ENCODE measurements at places on chromosomes 13 and 19.

DNA sequence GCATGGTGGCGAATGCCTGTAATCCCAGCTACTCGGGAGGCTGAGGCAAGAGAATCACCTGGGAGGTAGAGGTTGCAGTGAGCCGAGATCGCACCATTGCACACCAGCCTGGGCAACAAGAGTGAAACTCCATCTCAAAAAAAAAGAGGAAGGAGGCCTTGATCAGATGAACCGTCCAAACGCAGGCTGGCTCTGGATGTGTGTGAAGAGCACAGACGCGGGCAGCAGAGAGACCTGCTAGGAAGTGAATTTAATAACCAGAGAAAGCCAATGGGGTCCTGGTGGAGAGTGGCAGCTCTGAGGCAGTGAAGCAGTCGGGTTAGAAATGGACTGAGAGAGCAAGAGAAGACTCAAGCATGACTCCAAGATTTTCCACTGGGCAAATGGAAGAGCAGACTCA is 136.5 kb downstream of the RNF17 start:
- no peak for DNase-seq

DNA sequence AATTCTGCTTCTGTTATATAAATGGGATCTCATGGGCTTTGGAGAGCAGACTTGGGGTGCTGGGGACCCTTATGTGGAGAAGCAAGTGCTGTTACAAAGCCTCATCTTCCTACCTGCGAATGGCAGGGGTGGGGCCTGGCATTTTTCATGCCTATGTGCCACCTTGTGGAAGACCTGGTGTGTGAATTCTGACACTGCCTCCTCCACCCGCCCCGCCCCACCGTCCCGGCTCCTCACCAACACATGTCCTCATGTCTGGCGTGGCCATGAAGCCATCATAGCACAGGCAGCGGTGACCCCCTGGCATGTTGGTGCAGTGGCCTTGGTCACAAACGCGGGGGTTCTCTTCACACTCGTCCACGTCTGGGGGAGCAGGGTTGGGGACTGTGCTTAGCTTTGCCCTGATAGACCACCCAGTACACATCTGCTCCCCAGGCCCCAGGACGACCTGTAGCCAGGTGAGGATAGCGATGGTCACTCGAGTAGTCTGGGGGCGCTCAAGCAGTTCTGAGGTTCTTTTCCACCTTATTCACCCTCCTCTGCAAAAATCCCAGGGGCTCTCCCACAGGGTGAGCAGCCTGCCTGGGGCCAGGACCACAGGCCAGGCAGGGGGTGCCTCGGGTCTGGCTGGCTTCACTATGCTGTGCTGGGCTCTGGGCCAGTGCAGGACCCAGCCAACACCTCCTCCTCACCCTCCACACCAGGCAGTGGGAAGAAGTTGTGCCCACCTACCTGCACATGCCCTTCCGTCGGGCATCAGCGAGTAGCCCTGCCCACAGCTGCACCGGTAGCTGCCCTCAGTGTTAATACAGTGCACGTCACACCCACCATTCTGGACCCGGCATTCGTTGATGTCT is 32.7 kb downstream of the FBN3 start:
- DNase-seq, result no peak

DNA sequence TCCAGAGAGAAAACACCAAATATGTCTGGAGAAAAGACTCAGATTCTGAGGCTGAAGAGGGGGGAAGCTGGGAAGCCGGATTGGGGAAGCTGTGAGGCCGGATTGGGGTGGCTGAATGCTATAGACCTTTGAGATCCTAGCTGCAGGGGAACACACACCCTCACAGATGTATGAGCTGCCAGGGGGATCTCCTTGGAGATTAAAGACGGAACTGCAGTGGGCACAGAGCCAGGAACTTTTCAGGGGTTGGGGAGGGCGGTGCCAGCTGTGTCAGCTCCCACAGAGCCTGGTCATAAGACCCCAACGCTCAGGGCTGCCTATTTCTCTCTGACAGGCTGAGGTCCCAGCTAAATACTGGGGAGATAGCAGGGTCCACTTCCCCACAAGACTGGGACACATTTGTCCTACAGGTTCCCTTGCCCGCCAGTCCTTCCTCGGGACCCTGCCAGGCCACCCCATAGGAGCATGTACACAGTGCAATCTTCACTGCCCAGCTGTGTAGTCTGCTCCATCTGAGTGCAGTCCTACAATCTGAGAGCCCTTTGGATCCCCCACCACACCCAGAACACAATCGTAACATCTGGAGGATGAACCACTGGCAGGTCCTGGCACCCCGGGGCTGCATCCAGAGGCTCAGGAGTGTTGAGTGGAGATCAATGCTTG is 1893.9 kb downstream of the PCDH9 start:
- no peak for DNase-seq

DNA sequence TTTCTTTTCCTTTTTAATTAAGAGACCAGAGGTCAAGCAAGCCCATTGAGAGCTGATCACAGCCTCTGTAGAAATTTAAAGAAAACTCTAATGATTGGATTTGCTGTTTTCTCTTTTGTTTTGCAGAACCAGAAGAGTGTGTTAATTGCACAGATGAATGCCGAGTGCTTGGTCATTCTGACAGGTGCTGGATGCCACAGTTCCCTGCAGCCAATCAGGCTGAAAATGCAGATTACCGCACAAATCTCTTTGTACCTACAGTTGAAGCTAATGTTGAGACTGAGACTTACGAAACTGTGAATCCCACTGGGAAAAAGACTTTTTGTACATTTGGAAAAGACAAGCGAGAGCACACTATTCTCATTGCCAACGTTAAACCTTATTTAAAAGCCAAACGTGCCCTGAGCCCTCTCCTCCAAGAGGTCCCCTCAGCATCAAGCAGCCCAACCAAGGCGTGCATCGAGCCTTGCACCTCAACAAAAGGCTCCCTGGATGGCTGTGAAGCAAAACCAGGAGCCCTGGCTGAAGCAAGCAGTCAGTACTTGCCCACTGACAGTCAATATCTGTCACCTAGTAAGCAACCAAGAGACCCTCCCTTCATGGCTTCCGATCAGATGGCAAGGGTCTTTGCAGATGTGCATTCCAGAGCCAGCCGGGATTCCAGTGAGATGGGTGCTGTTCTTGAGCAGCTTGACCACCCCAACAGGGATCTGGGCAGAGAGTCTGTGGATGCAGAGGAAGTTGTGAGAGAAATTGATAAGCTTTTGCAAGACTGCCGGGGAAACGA is 93.1 kb downstream of the PCDH17 start:
- DNase-seq, result no peak

GRCh38 chr13:33322543-33322809 is 36.9 kb upstream of the STARD13 start:
- DNase-seq, result peak; percentile 60

DNA sequence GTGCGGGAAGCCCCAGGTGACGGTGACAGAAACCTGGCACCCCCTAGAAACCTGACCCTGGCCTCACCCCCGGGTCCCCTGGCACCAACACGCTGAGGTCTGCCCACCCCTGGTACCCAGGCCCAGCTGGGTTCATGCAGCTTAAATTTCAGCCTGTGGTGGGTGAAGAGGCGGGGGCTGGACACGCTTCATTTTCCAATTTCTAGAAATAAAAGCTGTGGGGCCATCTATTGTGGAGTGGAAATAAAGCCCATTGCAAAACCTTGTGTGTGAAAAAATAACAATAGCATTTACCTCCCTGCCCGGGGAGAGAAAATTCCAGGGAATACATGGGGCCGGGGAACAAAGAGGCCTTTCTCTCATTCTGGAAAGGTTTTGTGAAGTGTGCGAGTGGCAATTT is 7.5 kb upstream of the FUT5 start:
- DNase-seq, result no peak

GRCh38 chr13:67844574-67844973 is 614.4 kb upstream of the PCDH9 start:
- no peak for DNase-seq

DNA sequence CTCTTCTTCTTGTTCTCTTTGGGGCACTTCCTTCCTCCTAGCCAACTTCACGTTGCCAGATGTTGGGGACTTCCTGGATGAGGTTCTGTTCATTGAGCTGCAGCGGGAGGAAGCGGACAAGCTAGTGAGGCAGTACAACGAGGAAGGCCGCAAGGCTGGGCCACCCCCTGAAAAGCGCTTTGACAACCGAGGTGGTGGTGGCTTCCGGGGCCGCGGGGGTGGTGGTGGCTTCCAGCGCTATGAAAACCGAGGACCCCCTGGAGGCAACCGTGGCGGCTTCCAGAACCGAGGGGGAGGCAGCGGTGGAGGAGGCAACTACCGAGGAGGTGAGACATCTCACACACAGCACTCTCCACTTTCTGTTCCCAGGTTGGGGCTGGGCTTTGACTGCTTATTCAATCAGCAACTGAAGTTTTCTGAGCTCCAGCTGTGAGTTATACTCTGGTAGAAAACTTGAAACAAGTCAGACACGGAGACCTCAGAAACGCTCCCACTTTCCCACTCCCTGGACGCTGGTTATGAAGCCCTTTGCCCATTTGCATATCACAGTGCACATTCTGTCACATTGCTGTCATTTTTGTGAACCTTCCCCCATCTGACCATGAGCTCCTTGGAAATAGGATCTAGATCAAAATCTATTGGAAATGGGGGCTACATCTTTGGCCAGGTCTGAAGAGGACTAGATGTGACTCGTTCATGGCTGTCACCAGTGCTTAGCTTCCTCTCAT is 7.2 kb upstream of the CCDC97 start:
- no peak for DNase-seq

GRCh38 chr19:35641515-35642151 is at the start of gene ETV2:
Gene ETV2, plus strand, starts transcription at chr19:35641745. Its CDS starts 716 bp downstream, at chr19:35642461.
- peak; percentile 33 for DNase-seq

- no peak for DNase-seq
These were observed 211.5 kb upstream of the KL start for GRCh38 chr13:32804673-32805230.

DNA sequence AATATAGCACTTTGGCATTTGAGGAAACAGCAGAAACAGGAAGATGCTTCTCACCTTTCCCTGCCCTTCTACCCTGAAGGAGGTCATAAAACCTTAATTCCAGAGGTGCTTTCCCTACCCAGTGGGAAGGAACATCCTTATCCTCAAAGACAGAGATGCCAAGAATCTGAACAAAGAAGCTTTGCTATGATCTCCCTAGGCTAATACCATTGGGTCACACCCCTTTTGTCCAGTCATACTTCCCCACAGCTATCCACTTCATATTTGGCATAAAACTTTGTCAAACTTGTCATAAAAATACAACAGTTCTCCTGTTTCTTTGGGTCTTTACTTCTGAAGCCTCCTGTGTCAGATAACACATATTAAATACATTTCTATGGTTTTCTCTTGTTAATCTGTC is 21.7 kb upstream of the RXFP2 start:
- DNase-seq, result no peak

Data from fibroblast of skin of scalp (primary cell).